ENCODE measurements at places on chromosomes 3 and 15.

- DNase-seq: no peak
These were observed 29.5 kb downstream of the ESYT3 start for GRCh38 chr3:138463724-138464490.

- DNase-seq: no peak
These were observed 11.8 kb upstream of the MEIS2 start for GRCh38 chr15:37112171-37112570.

DNA sequence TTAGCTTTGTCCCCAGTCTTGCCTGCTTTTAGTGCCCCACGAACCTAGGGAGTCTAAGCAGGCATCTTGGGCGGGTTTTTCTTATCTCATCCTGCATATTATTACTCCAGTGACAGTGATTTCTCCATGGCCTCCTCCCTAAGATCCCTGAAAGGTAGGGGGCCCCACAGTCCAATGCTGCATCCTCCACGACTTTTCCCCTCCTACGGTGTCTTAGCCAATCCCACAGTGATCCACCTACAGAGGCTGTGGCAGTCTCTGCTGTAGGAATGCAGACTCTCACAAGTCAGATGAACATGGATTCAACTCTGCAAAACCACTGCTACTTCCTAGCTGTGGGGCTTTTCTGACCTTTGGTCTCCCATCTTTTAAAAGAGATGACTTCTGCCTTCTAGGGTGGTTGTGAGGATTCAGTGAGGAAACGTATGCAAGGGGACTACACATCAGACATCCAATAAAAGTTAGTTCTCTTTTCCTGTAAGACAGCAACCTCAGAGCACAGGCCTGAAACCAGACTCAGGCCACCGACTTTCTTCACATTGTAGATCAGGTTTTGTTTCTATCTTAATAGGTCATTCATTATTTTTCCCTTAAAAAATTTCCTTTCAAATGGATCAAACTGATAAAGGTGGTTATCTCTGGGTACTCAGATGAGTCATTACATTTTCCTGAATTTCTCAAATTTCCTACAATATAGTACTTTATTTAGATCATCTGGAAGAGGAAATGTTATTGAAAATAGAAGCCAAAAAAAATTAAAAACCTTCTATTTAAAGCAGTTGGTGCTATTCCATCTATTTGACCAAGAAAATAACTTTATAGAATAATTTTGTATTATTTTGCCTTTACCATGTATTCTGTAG lies 23.2 kb downstream of the ILDR1 start:
- no peak for DNase-seq

DNA sequence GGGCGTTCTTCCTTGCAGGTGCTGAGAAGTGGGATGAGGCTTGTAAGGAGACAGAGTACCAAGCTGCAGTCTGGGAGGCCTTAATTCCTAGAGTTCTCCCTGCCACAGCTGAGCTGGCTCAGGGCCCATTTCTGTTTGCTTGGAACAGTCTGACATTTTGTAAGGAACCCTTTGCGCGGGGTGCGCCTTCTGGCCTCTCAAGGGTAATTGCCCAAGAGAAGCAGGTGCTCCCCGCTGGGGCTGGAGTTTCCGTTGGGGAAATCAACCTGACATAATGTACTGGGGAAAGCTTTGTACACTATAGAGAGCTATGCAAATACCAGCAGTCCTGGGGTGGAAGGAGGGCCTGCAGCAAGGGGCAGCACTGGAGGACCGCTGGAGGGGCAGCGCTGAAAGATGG lies 83.6 kb downstream of the HMG20A start:
- no peak for DNase-seq

DNA sequence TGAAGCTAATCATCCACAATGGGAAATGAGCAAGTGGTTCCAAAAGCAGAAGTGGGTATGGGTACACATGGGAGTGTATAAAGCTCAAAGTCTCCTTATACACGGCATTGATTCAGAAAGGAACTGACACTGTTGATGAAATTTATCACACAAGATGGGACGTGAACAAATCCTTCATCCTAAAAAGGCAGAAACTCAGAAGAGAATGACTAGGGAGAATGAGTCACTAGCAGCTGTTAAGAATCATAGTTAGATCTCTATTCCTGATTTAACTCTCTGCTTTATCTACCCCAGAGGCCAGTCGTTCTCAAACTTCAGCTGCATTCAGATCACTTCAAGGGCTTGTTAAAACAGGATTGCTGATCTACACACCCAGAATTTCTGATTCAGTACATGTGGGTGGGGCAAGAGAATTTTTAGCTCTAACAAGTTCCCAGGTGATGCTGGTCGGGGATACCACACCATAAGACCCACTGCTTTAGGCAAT lies 97.7 kb upstream of the PHLDB2 start:
- no peak for DNase-seq
